ENCODE measurements at places on chromosomes 7 and 10. TPM values are rescaled to one million over a fixed set of nuclear protein-coding genes. Genes with fewer than 3 reads are reported as not detected.

- H3K27me3 ChIP-seq: peaks cover 6% of the 10 kb centered on the region
- H3K4me3 ChIP-seq: no peak overlapping the region
- no peak overlapping the region for H3K27ac ChIP-seq
- H3K4me1 ChIP-seq: no peaks in the 10 kb centered on the region
- no peaks in the 10 kb centered on the region for H3K36me3 ChIP-seq
- no peak for DNase-seq
Observed at GRCh38 chr10:118918116-118918515, 111.4 kb upstream of the NANOS1 start.

Gene EBF3
- polyA plus RNA-seq: not detected

Gene PPP1R9A
- 0.92 TPM for polyA plus RNA-seq

- no peak overlapping the region for H3K27ac ChIP-seq
- H3K36me3 ChIP-seq: no peaks in the 10 kb centered on the region
- no peaks in the 10 kb centered on the region for H3K4me1 ChIP-seq
- H3K4me3 ChIP-seq: no peak overlapping the region
- DNase-seq: no peak
- H3K27me3 ChIP-seq: peaks cover 3% of the 10 kb centered on the region
Observed at GRCh38 chr7:113698556-113699220, 220.1 kb downstream of the PPP1R3A start.

Gene EBLN1
- polyA plus RNA-seq: not detected

Gene GNGT1
- polyA plus RNA-seq: not detected

Data from immature natural killer cell (primary cell).